ENCODE measurements at places on chromosomes 1 and 21.

- no peak for DNase-seq
Observed at GRCh38 chr1:178060789-178061556, 32.9 kb upstream of the RASAL2 start.

DNA sequence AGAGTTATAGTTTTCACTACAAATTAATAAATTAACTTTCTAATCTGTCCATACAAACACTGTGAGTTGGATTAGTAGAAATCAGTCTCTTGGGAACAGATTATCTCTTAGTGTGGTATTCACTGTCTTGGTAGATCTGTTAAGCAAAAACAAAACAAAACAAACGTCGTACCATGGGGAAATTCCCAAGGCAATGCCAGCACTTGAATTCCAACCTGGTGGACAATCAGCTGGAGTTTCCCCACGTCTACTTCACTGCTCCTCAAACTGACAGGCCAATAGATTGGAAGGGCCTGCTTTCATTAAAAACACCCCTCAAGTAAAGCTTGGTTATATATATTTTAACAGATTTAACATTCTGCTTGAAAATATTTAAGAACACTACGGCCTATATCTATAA, 31.9 kb downstream of the GDAP2 start:
- DNase-seq = no peak

GRCh38 chr1:196723325-196724185, 51.1 kb upstream of the CFHR3 start:
- DNase-seq = no peak

DNA sequence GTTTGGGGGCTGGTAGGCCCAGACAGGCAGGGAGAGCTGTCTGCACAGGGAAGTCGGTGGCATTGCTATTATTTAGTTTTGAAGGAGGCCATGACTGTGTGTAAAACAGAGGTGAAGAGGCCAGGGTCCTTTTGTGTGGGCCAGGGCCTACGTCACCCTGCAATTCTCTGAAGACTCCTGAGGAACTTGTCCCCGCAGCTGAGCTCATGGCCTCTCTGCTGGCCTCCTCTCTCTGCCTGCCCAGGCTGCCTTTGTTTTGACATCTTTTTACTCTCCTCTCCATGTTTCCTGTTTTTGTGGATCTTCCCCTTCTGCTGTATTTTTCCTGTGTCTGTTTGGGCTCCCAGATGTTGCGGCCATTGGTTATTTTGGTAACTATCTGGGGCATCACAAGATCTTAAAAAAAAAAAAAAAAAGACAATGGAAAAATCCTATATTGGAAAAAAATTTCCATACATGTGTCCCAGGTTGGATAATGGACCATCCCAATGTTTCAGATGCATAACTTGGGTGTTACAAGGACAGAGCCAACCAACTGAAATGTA, 280.7 kb downstream of the RPS6KC1 start:
- no peak for DNase-seq

- DNase-seq = no peak
Observed at GRCh38 chr1:243505986-243506689, 250.3 kb downstream of the SDCCAG8 start.

DNA sequence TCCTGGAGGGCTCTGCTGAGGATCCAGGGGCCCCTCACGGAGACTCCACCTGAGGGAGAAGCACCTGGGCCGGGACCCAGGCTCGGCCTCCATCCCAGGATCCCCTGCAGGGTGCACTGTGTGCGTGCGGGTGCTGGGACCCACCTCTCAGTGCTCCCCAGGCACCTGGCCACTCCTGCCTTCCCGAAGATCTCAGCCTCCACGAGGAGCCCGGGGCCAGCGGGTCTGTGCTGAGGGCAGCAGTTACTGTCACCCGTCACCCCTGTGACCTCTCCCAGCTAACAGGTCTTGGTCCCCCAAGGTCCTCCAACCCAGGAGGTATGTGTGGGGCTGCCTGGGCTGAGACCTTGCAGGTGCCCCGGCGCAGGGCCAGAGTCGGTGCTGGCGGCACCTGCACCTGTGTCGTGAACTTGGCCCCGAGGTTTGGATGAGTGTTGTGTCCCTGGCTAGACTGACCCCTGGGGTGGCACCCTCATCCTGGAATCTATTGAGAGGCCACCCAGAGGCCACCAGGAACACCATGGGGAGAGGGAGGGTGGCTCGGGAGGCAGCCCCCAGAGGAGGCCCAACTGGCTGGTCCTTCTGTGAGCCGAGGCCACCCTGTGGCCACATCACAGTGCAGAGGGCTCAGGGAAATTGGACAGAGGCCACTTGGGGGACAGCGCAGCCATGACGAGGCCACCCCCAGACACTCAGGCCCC, 17.7 kb downstream of the MORN1 start:
- no peak for DNase-seq

DNA sequence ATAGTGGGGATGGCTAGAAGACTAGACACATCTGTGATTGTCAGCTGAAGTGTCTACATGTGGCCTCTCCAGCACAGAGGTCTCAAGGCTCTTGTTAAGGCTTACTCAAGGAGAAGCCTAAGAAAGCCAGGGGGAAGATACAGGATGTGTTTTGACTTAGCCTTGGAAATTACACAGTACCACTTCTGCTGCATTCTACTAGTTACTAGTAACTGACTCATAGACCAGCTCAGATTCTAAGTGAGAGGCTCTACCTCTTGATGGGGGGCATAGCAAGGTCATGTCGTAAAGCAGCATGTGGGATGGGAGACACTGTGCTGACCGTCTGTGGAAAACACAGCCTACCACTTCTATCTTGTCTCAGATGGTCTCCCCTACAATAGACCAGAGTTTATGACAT, 99.5 kb downstream of the UBE2U start:
- no peak for DNase-seq

- DNase-seq = no peak
Observed at GRCh38 chr21:46606427-46606813, 1.5 kb upstream of the S100B start.

- DNase-seq = no peak
Observed at GRCh38 chr21:18411565-18411964, 8.0 kb upstream of the TMPRSS15 start.

DNA sequence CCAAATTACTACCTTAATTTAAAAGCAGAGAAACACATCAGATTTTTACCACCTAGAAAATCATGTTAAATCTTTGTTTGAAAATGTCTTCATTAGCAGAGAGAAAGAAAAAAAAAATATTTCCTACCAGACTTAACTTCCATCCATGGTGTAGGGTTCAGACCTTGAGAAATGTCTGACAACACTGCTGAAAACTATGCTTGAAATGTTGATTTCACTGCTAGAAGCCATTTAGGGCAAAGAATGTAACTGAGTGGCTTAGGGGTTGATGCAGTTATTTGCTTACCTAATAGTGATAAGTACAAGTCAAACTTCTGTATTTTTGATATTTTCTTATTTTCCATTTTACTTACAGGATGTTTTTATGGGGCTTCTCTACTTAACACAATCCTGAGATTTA, 495.6 kb upstream of the NEGR1 start:
- DNase-seq = no peak

DNA sequence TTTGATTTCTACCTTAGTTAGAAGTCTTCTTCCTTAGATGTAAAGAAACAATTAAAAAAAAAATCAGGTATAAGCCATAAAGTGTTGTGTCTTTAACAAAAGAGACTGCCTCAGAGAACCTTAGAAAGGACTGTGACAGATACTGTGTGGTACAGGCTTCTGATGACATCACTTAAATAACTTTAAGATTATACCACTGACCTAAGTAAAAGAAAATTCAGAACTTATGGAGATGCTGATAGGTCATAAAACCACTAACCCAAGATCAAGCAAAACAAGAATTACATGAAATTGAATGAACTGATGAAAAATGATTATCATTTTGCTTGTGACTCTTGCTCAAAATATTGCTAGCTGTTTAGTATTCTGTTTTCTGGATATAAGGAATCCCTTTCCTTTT, 220.8 kb downstream of the NRIP1 start:
- no peak for DNase-seq

GRCh38 chr1:230797942-230798365, 50.8 kb downstream of the CAPN9 start:
- no peak for DNase-seq

GRCh38 chr1:1291023-1291528, 10.8 kb downstream of the SCNN1D start:
- no peak for DNase-seq

DNA sequence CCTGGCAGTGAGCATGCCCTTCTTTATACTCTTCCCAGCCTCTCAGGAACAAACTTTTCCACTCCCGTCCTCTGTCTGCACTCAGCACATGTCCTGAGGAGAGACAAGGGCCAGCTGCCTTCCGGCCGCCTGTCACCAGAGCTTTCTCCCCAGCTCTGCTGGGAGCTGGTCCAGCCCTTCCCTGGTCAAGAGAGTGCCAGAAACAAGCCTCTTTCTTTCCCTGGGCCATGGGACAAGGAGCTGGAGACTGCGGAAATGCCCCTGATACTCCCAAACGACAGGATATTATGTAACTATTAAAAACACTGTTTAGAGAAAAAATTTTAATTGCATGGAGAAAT, 10.4 kb downstream of the LAMB3 start:
- DNase-seq = no peak

DNA sequence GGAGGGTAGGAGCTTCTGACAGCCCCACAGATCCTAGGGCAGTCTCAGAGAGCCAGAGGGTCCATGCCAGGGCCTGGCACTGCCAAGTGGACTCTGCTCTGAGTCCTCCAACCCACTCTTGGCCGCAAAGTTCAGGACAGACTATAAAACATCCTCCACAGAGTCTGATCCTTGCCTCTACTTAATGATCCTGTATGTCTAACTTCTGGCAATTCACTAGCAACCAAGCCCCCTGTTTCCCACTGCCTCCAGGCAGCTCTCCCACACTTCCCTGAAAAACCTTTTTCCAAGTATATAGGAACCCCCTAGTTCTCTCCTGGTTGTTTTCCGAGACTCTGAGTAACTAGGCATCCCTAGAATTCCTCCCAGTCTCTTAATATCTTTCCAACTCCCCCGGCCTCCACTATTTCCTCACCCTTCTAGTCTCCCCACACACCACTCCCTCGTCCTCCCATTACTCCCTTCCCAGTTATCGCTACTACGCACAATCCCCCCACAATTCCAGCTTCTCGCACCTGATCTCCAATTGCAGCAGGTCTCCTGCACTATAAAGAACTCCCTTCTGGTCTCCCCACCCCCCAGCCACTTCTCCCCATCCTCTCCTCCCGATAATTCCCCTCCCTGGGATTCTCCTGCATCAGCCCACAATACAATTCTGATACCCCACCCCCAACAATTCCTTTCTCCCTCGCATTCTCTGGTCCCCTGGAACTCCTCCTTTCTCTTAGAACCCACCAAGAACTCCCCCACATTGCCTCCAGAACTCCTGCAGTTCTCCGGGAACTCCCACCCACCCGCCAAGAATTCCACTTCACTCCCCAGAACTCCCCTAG, 574 bp downstream of the IGSF9 start:
- no peak for DNase-seq

- DNase-seq = no peak
Observed at GRCh38 chr1:87878873-87879272, 550.2 kb downstream of the LMO4 start.

- DNase-seq = no peak
Observed at GRCh38 chr1:246218686-246219085, 288.4 kb downstream of the SMYD3 start.

DNA sequence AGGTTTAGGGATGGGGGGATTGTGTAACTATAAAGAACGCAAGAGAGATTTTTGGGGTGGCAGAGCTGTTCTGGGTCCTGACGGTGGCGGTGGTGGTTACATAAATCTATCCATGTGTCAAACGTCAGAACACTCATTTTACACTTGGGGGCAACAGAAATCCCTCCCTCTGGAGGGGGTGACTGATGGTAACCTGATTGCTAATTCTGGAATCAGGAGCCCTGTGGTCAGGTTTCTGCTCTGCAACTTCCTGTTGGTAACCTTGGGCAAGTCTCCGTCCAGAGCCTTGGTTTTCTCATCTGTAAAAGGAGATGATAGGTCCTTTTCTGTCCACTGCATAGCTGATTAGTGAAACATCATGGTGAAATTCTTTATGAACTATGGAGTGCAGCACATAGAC, 40.9 kb downstream of the ALPL start:
- no peak for DNase-seq

DNA sequence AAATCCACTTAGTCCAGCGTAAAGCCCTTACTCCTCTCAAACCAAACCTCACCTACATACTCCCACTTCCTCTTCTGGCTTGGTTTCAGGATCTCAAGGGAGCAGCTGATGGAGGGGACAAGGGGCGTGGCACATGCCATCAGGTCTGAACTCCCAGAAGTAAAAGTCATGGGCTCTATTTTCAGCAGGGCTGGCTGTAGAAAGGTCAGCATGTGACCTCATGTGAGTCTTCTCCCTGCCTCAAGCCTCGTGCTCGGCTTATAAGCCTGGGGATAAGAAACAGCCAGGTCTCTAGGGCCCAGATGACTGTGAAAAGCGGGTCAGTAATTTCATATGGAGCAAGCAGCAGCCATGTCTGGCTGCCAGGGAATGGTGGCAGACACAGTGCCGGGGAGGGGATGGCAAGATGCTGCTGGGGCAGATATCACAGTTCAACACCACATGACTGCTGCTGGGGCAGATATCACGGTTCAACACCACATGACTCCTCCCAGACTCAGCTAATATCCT, 227.9 kb downstream of the KCNH1 start:
- no peak for DNase-seq

DNA sequence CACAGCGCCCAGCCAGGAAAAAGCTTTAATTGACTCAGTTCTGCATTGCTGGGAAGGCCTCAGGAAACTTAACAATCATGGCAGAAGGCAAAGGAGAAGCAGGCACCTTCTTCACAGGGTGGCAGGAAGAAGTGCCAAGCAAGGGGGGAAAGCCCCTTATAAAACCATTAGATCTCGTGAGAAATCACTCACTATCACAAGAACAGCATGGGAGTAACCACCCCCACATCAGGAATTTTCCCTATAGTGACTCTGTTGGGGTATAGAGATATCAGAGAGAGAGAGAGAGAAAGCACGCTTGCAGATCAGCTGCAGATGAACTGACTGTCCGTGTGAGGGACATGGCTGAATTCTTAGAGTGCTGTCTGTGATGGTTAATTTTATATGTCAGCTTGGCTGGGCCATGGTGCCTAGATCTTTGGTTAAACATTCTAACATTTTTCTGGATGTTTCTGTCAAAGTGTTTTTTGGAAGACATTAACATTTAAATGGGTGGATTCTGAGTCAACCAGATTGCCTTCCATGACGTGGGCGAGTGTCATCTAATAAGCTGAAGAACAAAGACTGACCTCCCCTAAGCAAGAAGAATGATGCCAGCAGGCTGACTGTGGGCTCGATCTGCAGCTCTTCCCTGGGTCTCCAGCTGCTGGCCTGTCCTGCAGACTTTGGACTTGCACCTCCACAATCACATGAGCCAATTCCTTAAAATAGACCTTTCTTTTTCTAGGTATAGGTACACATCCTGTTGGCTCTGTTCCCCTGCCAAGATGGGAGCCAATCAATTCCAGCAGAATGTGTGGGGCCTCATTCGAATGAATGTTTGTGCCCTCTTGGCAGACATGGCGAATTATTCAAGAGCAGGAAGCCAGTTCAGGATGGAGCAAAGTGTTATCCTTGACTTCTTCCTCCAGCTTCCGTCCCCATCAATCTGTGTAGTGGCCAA, 21.4 kb upstream of the CPT2 start:
- no peak for DNase-seq

GRCh38 chr21:27257908-27258556, 291.1 kb upstream of the ADAMTS5 start:
- DNase-seq = no peak

All from esophagus squamous epithelium (tissue), 5 donors.